Left cardiac atrium (tissue), 4 donors: ENCODE measurements at places on chromosomes 11 and 22.

- no peak for DNase-seq
Observed at GRCh38 chr22:45518580-45518991, 15.9 kb downstream of the FBLN1 start.

DNA sequence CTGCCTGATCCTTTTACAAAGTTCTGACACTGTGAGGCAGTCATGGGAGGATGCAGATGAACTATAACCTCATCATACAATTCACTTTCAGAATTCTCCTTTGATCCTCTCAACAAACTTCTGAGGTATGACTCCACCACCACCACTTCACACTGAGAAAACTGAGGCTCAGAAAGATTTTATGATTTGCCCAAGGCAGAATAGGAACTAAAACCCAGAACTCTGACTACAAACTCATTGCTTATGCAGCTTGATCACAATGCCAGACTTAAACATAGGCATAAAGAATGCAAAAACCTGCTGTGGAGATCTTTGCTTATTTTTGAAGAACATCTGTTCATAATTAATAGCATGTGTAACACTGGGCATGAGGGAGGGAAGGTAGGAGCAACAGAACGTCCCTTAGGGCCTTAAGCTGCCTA is 20.4 kb downstream of the FAM168A start:
- DNase-seq = no peak

- DNase-seq = no peak
Observed at GRCh38 chr11:61675826-61676225, 4.4 kb upstream of the DAGLA start.

- DNase-seq = no peak
Observed at GRCh38 chr22:48803171-48803947, 1024.3 kb downstream of the BRD1 start.

- no peak for DNase-seq
Observed at GRCh38 chr11:73670808-73671207, 24.4 kb downstream of the PLEKHB1 start.

GRCh38 chr11:68090706-68091105 is 30.5 kb downstream of the CHKA start:
- DNase-seq = no peak

GRCh38 chr22:20904008-20904979 is 12.9 kb upstream of the CRKL start:
- DNase-seq = no peak

DNA sequence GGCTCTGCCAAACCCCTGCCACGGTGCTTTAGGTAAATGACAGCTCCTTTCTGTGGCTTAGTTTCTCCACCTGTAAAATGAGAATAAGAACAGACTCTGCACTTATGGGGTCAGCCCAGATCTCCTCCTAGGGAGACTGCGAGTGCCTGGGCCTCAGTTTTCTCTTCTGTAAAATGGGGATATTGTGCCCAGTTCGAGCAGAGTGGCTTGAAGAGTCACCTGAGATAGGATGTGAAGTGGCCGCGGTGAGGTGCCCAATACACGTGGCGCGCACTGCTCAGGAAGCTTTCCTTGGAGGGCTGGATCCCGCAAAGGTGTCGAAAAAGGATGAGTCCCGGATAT is 473 bp upstream of the EMID1 start:
- DNase-seq = no peak

DNA sequence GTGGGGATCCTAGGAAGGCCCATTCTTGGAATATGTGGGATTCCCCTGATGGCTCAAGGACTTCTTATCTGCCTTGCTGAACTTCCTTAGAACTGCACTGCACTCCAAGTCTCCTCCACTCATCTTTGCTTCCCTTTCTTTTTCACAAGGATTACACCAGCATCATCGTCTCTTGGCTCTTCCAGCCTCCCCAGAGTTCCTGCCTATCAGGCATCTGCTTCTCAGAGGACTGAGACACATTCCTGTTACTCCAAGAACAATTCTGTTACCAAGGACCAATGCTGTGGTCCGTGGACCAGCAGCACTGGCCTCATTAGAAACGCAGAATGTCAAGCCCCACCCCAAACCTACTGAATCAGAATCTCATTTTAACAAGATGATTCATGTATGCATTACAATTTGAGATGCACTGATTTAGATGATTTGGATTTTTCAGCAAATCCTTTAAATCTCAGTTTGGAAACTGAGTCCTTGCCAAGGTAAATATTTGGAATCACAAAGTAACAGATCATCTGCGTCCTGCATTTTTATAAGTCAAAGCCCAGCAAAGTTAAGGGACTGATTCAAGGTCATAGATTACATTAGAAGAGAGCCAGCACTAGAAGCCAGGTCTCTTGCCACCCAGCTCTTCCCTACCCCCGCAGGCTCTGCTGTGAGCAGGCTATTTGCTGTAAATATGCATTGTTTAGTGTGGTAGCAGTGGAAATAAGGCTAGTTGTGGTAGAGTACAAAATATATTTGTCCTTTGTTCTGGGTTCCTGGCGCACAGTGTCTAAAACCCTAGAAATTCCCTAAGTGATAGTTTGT is 110.9 kb downstream of the SWAP70 start:
- no peak for DNase-seq

DNA sequence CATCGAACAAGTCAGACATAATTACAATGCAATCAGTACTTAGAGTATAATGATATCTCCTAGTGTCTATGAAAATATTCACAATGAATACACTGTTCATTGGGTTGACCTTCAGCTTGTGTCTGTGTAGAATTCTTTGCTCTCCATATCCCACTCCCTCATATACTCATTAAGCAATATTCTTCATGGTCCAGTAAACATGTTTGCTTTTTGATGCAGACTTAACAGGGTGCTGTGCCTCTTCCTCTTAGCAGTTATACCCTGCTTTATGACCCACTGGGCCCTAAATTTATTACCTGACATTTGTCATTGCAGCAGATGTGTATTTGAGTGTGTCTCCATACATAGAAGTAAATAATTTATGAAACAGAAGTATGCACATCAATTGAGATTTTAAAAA is 352.5 kb upstream of the CCDC179 start:
- DNase-seq = no peak

GRCh38 chr11:129333873-129334272 is 41.8 kb upstream of the BARX2 start:
- DNase-seq = no peak

DNA sequence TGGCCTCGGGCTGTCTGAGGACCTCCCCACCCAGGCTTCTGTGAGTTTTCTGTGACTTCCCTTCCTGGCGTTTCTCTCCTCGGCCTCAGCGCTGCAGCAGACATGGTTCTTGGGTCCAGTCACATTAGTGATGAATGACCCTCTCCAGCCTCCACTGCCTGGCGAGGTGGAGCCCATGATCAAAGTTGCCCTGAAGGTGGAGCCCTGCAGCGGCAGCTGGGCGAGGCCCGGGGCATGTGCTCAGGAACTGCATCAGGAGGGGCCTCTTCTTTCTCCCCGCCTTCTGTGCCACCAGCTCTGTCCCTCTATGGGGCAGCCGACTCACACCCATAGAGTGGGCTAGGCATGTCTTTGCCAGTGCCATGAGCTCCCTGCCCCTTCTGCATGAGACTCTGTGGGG is 1079.7 kb downstream of the TBC1D22A start:
- DNase-seq = no peak

DNA sequence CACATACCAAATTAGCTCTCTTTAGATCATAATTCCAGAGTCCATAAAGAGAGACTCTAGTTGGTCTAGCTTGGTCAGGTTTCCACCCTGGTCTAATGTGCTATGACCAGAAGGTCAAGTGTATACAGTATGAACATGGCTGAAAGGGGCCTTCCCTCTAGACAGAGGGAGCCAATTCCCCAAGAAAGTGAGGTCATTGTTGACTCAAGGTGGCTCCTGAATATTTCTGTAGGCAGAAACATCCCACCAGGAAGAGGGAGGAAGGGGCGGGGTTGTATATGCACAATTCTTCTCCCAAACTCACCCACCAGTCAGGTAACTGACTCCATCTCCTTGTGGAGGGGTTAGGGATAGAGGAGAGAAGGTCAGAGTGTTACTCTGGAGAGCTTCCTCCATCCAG is 281.8 kb upstream of the PLET1 start:
- no peak for DNase-seq

DNA sequence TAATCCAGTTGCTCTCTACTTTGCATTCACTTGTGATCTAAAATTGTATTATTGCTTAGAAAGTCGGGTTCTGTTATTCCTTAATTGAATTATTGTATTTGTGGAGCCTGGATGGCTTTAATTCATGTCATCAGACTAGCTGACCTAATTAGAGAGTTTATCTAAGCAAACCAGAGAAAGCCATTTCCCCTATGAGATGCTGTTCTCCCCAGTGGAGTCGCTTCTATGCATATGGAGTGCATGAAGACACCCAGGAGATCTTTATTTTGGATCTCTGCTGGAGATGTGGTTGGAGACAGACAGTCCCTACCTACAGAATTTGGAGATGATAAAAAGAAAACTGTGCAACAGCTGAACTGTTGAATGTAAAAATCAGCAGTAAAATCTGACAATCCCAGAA is 45.2 kb upstream of the MYO18B start:
- DNase-seq = no peak

- DNase-seq = no peak
Observed at GRCh38 chr11:129331217-129331616, 44.4 kb upstream of the BARX2 start.

DNA sequence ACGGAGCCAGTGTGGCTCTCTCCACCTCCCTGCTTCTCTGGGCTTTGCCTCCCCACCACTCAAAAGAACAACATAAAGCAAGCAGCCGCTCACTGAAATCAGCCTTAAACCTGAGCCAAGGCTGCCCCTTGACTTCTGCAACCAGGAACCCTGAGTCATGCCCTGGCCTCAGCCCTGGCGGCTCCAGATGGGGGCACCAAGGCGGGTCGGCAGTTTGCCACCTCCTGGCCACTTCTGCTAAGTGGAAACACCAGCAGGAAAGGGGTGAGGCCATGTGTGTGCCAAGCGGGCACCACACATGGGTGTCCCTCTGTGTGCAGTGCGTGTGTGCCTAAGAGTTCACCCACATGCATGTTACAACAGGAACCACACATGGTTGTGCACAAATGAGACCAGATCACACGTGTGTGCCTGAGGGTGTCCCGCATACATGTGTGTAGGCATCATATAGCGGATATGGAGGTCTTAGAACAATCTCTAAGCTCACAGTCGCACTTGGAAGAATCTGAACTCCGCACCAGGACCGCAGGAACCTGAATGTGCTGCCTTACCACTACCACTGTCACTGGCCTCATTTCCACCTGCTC is 221.2 kb downstream of the MN1 start:
- no peak for DNase-seq

DNA sequence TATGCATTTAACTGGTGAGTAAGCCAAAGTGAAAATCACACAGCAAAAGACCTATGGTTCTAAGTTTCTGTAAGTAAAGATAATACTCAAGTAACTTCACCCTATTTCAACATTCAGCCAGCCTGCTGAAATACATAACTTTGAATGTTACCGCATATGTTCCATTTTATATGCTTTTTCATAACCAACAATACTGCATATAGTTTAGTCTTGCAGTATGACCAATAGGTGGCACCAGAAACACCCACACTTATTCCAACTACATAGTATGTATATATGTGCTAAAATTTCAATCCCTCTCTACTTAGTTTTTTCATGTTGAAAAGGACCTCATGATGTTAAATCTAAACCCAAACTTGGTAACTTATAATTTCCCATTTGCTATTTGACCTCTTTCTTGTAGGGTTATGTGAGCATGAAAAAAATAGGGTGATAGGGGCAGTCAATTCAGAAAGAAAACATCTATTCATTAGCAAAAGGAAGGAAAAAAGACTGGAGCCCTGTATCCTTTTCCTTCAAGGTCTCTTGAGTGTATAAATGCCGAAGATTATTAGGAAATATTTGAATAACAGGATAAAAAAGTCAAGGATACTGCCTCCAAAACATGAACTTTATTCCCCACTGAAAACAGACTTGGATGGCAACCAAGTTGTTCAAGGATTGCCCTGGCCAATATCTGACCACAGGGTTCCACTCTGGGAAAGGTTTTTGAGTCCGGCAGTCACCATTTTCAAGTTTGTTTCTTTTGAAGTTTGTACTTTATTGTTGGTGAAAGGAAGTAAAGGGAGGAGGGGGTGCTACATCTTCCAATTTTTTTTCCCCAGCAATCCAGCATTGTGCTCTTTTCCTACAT is 23.8 kb upstream of the FZD4 start:
- DNase-seq = no peak

GRCh38 chr11:63839508-63840355 is 822 bp downstream of the MARK2 start:
- peak; percentile 54 for DNase-seq

- no peak for DNase-seq
Observed at GRCh38 chr11:17401841-17402240, 13.4 kb upstream of the KCNJ11 start.

DNA sequence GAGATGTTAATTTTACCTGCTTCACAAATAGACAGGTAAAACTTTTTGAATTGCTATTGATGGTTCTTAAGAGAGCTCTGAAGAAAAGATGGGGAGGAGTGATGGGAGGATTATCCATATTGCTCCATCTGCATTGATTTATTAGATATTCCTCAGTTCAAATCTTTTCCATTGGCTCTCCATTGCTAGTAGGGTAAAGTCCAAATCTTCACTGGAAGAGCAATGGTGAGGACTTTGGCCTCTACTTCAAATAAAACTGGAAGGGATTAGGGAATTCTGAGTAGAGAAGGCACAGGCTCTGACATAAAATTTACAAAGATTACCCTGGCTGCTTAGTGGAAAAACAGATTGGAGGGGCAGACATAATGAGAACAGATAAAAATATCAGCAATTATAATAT is 1024.1 kb downstream of the LRRC4C start:
- DNase-seq = no peak

DNA sequence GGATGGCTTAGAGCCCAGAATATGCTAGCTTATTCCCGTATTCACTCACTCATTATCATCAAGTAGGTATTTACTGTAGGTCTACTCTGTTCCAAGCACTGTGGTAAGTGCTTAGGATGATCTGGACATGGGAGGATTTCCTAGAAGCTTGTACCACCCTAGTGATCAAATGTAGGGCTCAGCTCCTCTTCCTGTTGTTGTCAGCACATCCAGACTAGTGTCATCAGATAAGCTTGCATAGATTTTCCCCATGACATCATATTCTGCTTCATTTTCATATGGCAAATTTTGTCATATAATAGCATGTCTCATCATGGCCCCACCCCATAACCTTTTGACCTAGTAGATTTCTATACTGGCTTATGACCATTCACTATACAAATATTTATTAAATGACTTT is 19.3 kb upstream of the NUCB2 start:
- no peak for DNase-seq

GRCh38 chr11:7534042-7534378 is 20.2 kb downstream of the PPFIBP2 start:
- no peak for DNase-seq
